GM19239 (cell line): ENCODE measurements at places on chromosomes 2 and 18.

GRCh38 chr2:202574541-202574940 lies 60.2 kb upstream of the FAM117B start:
- DNase-seq: no peak

GRCh38 chr2:122748552-122749011 lies 993.1 kb downstream of the TSN start:
- DNase-seq: no peak

DNA sequence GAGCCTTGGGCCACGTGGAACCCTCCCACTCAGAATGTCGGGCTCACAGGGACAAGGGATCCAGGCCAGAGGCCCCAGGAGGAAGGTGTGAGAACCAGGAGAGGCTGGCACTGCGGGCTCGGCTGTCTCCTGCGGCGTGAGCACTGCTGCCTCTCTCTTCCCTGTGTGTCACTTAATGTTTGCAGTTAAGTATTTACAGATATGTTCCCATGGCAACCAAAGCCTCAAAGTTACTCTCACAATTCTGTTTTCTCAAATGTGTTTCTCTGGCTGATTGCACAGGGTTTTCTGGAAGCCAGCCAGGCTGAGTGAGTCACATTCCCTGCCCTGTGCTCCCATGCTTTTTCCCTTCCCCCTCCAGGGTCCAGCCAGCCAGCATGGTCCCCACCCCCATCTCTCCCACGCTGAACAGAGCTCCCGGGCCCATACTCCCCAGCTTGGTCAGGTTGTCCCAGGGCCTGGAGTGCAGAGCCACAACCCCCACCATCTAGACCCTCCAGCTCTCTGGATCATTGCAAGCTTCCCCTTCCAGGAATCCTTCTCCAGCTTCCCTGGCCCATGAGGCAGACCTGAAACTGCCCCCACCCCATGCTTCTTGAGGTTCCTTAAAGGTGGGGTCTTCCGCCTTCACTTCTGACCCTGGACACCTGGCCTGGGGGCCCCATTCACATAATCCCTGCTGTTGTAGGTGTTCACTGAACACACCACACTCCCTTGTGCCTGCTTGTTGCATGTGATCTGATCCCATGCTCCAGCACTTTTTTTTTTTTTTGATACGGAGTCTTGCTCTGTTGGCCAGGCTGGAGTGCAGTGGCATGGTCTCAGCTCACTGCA lies 265.9 kb downstream of the CELF4 start:
- DNase-seq: no peak

DNA sequence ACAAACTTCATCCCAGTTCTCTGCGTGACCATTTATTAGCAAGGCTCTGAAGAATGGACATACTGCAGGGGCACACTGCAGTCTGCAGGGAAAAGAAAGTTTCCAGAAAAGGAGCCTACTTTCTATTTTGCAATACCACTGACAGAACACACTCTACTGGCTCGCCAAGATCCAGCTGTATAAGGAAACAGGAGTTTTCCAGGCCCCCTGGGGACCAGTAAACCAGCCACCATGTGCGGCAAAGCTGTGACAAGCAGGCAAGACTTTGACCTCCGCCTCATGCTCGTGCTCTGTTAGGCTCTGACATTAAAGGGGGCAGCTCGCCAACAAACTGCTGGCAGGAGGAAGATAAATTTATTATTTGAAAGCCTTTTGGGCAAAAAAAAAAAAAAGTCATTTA lies 67.3 kb downstream of the CCBE1 start:
- no peak for DNase-seq

DNA sequence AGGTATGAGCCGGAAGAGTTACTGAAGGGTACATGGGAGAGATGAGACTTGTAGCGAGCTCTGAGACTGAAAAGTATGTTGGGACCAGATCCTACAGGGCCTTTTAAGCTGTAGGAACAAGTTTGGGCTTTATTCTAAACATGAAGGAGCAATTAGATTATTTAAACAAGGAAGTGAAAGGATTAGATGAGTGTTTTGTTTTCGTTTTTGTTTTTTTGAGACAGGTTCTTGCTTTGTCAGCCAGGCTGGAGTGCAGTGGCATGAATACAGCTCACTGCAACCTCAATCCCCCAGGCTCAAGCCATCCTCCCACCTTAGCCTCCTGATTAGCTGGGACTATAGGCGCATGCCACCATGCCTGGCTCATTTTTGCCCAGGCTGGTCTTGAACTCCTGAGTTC lies 110.7 kb downstream of the C1D start:
- no peak for DNase-seq

DNA sequence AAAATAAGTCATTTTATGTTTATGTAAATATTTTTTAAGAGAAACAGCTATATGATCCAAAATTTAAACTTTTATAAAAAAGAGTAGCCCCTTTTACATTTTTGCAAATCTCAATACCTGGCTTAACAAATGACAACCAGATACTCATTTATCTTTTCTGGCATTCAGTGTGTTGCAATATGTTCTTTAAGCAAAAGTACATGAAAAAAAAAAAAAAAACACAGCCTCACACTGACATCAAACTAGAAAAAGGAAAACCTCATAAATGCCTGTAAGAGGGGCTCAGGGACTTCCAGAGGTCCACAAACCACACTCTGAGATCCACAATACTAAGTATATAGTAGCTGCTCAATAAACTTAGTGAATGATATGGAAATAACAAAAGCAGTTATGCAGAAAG lies 21.9 kb downstream of the PPP4R3B start:
- DNase-seq: no peak

GRCh38 chr2:59029058-59029457 lies 787.9 kb upstream of the FANCL start:
- DNase-seq: no peak
